ENCODE measurements at places on chromosomes 1 and 21.

DNA sequence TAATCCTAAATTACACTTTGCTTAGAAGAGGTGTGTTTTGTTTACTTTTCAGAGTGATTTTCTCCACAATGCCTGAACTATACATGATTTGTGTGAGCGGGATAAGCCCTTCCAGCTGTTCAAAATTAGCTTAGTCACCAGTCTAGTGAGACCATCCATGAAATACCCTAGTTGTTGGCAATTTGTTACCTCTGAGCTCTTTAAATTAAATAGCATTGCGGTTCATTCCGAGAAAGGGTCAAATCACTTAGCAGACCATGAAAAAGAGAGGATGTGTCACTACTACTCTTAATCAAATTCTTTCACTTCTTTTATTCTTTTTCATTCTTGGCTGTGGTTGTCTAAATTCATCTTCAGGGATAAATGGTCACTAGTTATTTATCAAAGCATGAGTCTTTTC, 11.9 kb upstream of the VAV3 start:
- DNase-seq = no peak

DNA sequence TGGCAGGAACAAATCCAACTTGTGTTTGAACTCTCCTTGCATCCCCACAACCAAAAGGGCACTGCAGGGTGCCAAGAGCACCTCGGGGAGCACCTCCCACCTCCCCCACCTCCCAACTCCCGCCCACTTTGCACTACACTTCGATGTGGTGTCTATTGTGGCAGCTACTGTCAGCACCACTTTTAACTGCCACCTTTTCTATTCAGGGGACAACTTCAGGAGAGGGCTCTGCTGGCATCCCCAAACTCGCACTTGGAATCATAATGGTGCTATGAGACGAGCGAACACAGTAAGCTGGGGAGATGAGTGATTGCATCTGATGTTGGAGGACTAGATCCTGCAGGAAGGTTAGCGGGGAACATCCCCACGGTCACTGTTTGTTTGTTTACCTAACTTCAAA, 238.2 kb upstream of the PROX1 start:
- no peak for DNase-seq

DNA sequence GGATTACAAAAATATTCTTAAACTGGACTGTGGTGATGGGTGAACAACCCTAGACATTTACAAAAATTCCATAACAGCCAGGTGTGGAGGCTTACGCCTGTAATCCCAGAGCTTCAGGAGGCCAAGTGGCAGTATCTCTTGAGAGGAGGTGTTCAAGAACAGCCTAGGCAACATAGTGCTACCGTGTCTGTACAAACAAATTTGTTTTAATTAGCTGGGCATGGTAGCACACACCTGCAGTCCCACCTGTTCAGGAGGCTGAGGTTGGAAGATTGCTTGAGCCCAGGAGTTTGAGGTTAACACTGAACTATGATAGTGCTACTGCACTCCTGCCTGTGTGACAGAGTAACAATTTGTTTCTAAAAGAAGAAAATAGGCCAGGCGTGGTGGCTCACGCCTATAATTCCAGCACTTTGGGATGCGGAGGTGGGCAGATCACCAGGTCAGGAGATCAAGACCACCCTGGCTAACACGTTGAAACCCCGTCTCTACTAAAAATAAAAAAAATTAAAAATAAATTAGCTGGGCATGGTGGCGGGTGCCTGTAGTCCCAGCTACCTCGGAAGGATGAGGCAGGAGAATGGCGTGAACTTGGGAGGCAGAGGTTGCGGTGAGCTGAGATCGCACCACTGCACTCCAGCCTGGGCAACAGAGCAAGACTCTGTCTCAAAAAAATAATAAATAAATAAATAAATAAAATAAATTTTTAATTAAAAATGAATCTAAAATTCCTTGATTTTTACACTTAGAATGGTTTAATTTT, 37.1 kb downstream of the ARID4B start:
- no peak for DNase-seq

DNA sequence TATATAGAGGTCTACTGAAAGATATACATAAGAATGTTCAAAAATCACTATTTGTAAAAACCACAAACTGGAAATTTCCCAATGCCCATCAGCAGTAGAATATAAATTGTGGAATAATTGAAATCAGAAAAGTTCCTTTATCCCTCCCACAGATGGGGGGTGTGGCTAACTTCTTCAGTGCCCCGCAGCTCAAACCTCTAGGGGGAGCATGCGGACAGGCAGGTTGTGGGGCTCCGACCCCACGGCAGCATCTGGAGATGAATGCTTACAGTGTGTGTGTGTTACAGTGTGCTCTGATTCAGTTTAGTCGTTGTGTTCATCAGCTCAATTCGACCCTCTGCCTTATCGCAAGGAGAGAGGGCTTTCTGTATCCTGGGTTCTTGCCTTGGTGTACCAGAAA, 262.1 kb upstream of the LRRC7 start:
- no peak for DNase-seq
